ENCODE measurements at places on chromosomes 1 and 21. TPM values are rescaled to one million over a fixed set of nuclear protein-coding genes. Genes with fewer than 3 reads are reported as not detected.

GRCh38 chr1:215772151-215772550 lies 205.0 kb downstream of the KCTD3 start:
- H3K4me3 ChIP-seq = no peak overlapping the region
- no peak for DNase-seq
- H3K36me3 ChIP-seq = no peaks in the 10 kb centered on the region
- H3K27ac ChIP-seq = no peak overlapping the region
- H3K27me3 ChIP-seq = no peaks in the 10 kb centered on the region

Gene SPRR2A
- not detected for total RNA-seq

GRCh38 chr1:168783458-168784210 lies 54.6 kb upstream of the DPT start:
- no peaks in the 10 kb centered on the region for H3K4me1 ChIP-seq
- H3K4me3 ChIP-seq = no peak overlapping the region

DNA sequence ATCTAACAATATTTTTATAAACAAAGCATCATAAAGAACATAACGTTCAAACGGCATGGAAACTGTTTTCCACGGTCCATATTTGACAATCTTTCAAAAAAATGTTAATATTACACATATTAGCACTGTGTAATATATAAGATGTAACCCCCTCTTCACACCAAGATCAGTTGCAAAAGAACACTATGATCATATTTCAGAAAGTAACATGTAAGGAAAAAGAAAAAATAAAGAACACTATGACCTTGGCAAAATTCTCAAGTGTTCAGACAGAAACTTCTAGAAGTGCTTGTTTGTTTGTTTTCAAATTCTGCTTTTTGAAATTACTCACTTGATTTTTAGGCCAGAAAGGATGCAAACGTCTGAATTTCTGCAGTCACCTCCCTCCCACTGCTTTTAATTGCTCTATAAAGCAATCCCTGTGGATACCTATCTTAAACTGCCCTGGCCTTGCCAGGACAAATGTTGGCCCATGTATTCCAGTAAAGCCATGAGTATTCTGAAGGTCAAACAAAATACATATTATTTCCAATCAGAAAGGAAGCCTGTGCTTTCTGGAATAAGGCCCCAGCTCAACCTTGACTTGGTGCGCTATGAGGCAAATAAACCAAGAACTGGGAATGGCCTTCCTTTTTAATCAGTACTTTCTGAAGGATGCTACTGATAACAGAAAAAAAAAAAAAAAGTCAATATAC lies 68.6 kb downstream of the TGFBR3 start:
- H3K36me3 ChIP-seq = no peaks in the 10 kb centered on the region
- H3K27me3 ChIP-seq = no peaks in the 10 kb centered on the region
- DNase-seq = no peak
- H3K4me3 ChIP-seq = no peak overlapping the region

Measured in SJSA1 (cell line).